ENCODE measurements at places on chromosomes 7 and 10. TPM values are rescaled to one million over a fixed set of nuclear protein-coding genes. Genes with fewer than 3 reads are reported as not detected.

- DNase-seq: no peak
Observed at GRCh38 chr10:36344240-36345174, 702.4 kb upstream of the FZD8 start.

DNA sequence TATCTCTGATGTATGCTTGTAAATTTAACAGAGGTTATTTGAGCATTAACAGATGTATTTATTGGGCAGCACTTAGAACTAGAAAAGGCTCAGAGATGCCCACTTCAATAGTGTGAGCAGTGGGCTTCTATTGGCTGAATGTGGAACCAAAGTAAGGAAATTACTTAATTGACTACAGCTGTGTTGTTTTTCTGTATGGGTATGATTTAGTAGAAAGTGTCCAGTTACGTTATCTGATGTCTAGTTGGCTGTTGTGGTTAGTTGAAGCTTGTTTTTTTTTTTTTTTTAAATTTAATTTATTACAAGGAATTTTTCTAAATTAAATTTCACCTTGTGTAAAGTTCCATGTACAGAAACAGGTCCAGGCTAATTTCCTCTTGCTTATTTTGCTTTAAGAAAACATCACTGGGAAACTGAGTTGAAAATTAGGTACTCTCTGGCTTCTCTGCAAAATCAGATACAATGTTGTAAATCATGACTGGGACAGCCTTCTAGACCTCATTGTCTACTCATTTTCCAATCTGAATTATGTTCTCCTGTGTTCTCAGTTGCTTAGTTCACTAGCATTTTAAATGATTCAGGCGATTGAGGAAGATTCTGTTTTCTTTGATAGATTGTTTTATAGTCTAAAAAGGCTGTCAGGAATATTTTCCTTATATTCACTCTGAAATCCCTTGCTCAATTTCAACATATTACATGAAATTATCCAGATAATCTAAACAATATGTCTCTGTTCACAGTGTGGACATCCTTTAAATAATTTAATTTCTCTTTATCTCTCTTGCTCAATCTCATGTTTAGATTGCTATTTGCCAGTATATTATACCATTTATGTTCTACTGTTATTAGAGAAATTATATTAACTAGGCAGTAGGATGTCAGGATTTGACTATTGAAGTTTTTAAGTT lies 53.0 kb downstream of the PHF14 start:
- no peak for DNase-seq

- DNase-seq: no peak
Observed at GRCh38 chr7:150939052-150939451, 39.1 kb downstream of the KCNH2 start.

GRCh38 chr10:34386921-34387320 lies 428.2 kb downstream of the PARD3 start:
- DNase-seq: no peak

DNA sequence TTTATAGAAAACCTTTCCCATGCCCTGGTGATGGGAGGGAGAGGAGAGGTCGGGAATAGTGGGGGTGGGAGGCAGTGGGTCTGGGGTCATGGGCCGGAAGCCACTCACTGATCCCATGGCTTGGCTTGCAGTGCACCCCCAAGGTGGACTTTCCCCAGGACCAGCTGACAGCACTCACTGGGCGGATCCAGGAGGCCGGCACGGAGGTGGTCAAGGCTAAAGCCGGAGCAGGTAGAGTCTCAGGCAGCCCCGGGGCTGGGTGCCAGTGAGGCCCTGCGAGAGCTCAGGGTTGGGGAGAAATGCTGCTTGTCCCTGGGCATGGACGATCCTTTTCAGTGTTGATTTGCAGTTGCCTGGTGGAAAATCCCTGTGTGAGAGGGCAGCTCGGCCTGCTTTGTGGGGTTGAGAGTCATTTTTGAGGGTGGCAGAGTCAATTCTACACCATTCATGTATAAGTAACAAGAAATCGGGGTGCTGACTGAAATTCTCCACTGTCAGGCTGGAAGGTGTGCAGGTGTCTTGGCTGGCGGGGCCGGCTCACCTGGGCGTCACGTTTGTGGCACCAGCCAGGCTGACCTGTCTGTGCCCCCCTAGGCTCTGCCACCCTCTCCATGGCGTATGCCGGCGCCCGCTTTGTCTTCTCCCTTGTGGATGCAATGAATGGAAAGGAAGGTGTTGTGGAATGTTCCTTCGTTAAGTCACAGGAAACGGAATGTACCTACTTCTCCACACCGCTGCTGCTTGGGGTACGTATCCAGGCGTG lies 16.5 kb downstream of the MDH2 start:
- no peak for DNase-seq

DNA sequence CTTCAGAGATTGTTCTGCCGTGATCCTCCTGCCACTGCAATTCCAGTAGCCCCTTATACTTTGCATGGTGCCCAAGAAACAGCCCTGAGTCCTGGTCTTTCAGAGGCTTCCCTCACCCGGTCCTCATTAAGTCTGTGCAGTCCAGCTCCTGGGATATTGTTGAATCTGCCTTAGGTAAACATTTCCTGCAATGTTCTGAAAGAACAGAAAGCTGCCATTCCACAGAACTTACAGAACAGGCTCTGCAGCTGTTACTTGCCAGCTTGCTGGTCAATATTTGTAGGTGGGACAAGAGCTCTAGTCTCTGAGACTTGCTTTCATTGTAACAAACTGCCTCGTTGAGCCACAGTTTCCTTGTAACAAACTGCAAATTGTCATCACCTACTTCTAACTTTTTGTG lies 115.0 kb upstream of the KIF5B start:
- DNase-seq: no peak

DNA sequence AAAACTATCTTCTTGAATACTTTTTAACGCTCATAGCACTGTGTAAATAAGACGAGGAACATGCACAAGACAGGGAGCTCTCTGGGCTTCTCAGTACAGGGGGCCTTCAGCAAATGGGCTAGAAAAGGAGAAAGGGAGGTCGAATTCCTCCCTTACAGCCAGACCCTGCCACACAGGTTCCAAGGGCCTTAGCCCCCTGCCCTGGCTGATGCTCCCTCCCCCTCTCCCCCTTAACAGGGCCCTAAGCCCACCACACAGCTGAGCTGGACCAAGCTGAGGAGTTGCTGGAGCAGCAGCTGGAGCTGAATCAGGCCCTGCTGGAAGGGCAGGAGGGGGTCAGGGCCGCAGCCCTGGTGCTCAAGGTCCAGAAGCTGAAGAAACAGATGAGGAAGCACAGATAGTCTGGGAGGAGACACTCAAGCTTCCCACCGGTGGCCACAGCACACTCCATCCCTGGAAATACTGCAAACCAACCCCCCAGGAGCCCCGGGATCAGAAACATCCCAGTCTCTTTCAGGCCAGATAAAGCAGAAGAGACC lies 153.9 kb downstream of the SNX13 start:
- DNase-seq: no peak

DNA sequence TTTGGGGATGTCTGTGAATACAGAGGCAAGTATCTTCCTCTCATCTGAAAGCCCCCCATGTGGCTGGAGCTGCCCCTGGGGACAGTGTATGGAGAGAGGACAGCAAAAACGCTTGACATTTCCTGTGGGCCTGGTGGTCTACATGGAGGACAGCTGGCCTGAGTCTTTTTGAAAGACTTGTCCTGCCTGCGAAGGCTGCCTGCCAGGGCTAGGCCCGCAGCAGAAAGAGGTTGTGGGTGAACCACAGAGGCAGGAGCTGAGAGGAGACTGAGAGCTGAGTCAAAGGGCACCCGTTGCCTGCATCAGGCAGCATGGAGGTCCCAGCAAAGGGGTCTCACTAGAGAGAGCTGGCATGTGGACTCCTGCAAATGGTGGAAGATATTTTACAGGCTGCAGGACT lies 66.4 kb downstream of the KAT6B start:
- DNase-seq: no peak

- DNase-seq: no peak
Observed at GRCh38 chr7:142567201-142568075, 181.8 kb upstream of the PRSS1 start.

- no peak for DNase-seq
Observed at GRCh38 chr7:31500656-31501055, 13.2 kb upstream of the ITPRID1 start.

ADAM12 gene
- total RNA-seq: 14.0 TPM

ORC5 gene
- total RNA-seq: 90.7 TPM

LBX1 gene
- total RNA-seq: not detected

H2BK1 gene
- not detected for total RNA-seq

FAM25G gene
- total RNA-seq: not detected

UPF2 gene
- 5.7 TPM for total RNA-seq

CADPS2 gene
- 8.6 TPM for total RNA-seq

TMEM176A gene
- not detected for total RNA-seq

Data from Caki2 (cell line).